Heart right ventricle (tissue), 16 donors: ENCODE measurements at places on chromosomes 11 and 22. TPM values are rescaled to one million over a fixed set of nuclear protein-coding genes. Genes with fewer than 3 reads are reported as not detected.

Gene OR52H1
- not detected for total RNA-seq

Gene SLC17A6
- total RNA-seq, result not detected

- no peak overlapping the region for H3K27ac ChIP-seq
- no peaks in the 10 kb centered on the region for H3K27me3 ChIP-seq
- H3K4me3 ChIP-seq, result no peak overlapping the region
- H3K36me3 ChIP-seq, result no peaks in the 10 kb centered on the region
- DNase-seq, result no peak
- no peaks in the 10 kb centered on the region for H3K4me1 ChIP-seq
Measured at GRCh38 chr22:43654271-43654670, 157.8 kb downstream of the EFCAB6 start.

Gene PATE4
- total RNA-seq, result not detected

Gene TRAF6
- total RNA-seq, result 13.4 TPM

GRCh38 chr11:30496935-30497334 lies 89.2 kb downstream of the MPPED2 start:
- no peaks in the 10 kb centered on the region for H3K36me3 ChIP-seq
- no peak overlapping the region for H3K27ac ChIP-seq
